ENCODE measurements at places on chromosomes 16 and 17.
A peak's percentile ranks its signal among the peaks of the same experiment; 100 is the strongest.

- DNase-seq = peak; percentile 8
Measured at GRCh38 chr16:17556276-17557052, 85.7 kb upstream of the XYLT1 start.

- no peak for DNase-seq
Measured at GRCh38 chr16:50676684-50677225, 4.4 kb downstream of the SNX20 start.

- no peak for DNase-seq
Measured at GRCh38 chr16:80754476-80754875, 49.9 kb downstream of the CDYL2 start.

DNA sequence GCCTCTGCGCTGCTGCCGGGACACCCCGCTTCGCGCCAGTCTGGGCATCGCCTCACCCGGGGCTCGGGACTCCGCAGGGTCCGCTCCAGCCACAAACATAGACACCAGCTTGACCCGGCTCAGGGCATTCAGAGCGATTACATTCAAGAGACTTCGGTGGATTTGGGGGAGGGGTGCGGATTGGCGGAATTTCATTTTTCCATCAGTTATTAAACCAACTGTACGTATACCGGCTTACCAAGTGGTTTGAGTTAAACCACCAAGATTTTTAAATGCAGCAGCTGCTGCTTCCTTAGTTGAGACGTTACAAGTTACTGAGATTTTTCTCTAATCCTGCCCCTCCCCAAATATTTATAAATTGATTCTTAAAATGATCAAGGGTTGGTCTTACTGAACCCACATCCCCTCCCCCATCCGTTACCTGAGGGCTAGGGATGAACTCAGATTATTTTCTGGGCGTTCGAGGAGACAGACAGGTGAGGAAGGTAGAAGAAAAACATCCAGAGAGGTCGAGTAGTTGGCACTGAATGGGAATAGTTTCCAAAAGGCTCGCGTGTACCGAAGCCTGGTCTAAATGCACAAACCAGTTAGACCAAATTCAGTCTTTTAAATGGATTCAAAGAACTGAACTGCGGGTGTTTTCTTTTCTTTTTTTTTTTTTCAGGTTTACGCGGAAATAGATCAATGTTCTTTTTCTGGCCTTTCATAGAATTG lies 1.5 kb downstream of the CRHR1 start:
- DNase-seq = no peak

- no peak for DNase-seq
Measured at GRCh38 chr17:82527898-82528297, 8.4 kb downstream of the FOXK2 start.

DNA sequence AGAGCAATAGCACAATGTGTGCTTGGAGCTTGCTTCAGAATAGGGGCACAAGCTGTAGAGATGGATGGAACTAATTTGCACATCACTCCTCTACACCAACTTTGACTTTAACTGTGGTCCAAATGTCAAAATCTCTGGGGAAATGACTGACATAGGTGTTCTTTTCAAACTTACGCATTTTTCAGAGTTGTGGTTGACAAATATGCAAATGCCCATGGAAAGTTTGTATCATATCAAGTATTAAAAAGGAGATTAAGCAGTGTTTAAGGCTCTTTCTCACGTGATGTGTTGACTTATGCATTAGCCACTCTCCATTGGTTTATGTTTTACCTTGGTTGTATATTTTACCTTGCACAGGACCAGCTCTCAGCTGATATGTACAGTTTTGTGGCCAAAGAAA lies 77.1 kb downstream of the ELAC2 start:
- DNase-seq = no peak

DNA sequence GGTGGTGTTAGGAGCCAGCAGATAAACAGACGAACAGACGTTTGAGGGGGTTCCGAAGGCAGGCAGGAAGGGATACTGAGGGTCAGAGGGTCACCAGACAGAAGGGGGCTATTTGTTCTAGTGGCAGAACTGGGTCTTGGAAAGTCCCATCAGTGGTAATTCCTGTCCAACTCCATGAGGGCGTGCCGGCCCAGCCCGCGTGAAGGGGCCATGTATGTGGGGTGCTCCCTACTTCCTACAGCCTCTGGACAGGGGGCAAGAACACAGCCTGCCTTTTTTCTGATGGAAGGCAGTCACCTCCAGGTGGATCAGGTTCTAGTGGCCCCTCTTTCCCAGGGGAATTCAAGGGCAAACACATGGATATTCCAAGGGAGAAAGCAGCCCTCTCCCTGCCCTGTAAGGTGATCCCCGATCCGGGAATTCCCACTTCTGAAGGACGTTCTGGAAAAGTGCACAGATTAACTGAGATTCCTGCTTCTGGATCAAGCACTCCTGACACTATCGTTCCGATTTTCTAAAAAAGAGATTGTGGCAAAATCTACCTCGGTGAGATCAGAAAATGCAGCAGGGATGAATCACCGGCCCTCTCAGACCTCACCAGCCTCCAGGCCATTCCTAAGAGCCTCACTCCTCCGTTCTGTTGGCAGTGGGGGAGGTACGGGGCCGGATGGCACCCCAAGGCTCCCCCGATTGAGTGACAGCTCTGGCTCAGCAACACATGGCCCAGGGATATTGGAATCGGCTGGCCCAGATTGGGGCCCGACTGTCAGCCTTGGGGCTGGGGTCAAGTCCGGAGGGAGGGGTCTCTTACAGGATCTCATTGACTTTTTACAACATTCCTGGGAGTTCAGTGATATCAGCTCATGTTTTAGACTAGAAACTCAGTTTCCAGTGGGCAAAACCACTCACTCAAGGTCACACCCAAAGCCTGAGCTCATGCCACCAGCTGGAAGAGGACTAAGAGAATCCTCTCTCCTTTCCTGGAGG lies 12.4 kb downstream of the STX1B start:
- no peak for DNase-seq

DNA sequence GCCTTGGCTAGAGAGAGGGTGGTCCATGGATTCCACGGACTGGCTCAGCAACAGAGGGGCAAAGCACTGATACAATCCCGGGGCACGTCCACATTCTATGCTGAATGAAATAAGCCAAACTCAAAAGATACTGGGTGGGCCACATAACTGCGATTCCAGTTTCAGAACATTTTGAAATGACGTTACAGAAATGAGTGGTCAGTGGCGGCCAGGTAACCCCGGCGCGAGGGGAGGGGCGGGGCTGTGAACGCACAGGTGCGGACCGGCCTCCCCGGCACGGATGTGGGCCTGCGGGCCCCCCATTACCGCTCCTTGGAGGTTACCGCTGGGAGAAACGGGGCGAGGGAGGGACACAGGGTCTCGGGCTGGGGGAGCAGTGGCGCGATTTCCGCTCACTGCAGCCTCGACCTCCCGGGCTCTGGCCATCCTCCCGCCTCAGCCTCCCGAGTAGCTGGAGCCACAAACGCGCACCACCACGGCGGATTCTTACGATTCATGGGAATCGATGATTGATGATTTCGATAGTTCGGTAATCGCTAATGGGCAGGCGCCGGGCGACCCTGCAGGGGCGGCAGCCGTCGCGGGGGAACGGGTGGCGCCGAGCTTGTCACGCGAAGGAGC lies 559 bp downstream of the MVD start:
- DNase-seq = no peak

DNA sequence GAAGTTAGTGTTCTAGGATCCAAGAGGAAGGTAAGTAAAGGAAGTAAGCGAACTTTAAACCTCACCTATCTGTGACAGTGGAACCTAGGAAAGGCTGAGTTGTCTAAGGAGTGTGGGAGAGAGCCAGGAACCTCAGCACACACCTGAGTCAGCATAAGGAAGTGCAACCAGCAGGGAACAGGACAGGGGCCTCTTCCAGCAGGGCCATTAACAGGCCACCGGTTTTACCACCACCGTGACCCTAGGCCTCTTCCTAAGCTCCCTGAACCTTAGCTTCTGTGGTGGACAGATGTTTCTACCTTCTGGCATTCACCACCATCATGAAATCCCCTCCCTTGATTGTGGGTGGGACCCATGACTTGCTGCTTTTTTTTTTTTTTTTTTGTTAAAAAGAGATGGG lies 26.7 kb upstream of the GPATCH8 start:
- DNase-seq = no peak

DNA sequence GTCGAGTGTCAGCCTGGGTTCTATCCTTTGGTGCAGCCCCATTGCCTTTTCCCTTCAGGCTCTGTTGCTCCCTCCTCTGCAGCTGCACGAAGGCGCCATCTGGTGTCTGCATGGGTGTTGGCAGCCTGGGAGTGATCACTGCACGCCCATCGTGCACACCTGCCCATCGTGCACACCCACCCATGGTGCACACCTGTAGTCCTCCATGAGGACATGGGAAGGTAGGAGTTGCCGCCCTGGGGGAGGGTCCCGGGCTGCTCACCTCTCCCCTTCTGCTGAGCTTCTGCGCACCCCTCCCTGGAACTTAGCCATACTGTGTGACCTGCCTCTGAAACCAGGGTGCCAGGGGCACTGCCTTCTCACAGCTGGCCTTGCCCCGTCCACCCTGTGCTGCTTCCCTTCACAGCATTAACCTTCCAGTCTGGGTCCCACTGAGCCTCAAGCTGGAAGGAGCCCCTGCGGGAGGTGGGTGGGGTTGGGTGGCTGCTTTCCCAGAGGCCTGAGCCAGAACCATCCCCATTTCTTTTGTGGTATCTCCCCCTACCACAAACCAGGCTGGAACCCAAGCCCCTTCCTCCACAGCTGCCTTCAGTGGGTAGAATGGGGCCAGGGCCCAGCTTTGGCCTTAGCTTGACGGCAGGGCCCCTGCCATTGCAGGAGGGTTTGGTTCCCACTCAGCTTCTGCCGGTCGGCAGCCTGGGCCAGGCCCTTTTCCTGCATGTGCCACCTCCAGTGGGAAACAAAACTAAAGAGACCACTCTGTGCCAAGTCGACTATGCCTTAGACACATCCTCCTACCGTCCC lies 2.9 kb downstream of the CTRL start:
- DNase-seq = peak; percentile 80

- no peak for DNase-seq
Measured at GRCh38 chr17:63967953-63968352, 4.8 kb downstream of the SCN4A start.

DNA sequence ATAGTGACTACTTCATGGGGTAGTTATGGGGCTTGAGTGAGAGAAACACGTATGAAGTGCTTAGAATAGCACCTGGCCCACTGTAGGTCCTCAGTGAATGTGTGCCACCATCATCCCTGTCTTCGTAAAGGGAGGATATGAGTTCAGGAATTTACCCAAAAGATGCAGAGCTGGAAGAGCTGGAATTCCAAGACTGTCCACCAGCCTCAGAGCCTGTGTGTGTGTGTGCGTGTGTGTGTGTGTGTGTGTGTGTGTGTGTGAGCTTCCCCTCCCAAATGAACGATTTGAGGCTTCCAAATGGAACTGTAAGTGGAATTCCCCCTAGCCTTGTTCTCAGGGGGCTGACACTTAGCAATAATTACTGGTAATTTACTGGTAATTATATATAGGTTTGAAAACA lies 27.3 kb downstream of the WFDC1 start:
- DNase-seq = no peak

- DNase-seq = no peak
Measured at GRCh38 chr16:50476486-50477255, 71.5 kb upstream of the NKD1 start.

DNA sequence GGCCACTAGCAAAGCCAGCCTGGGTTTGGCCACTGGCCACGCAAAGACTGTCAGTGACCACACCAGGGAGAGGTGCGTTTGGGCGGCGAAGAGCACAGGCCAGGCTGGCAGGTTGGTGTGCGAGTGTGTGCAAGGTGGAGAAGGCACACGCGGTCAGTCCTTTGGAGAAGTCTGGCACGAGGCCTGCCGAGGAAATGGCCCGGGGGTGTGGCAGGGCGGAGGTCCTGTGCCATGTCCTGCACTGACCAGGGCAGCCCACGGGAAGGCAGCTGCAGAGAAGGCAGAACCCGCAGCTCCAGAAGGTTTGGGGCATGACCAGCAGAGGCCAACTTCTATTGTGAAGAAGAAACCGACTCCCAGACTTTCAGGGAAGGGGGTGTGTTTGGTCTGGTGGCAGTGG lies 90.8 kb downstream of the ADCY9 start:
- DNase-seq = no peak

DNA sequence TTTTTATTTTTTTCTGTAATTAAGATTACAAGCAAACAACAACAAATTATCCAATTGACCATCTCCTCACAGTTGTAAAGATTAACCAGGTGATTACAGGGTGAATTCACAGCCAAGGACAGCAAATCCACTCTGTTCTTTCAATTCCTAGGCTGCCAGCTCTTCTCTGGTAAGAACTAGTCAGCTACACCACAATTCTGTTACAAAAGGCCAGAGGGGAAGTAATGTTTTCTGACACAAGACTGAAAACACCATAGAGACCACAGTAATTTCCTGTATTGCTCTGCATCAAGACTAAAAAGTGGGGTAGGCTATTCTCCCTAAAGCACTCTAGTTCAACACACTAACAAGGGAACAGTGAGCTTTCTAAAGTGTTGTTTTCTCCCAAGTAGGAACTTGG lies 10.6 kb downstream of the CA10 start:
- no peak for DNase-seq

DNA sequence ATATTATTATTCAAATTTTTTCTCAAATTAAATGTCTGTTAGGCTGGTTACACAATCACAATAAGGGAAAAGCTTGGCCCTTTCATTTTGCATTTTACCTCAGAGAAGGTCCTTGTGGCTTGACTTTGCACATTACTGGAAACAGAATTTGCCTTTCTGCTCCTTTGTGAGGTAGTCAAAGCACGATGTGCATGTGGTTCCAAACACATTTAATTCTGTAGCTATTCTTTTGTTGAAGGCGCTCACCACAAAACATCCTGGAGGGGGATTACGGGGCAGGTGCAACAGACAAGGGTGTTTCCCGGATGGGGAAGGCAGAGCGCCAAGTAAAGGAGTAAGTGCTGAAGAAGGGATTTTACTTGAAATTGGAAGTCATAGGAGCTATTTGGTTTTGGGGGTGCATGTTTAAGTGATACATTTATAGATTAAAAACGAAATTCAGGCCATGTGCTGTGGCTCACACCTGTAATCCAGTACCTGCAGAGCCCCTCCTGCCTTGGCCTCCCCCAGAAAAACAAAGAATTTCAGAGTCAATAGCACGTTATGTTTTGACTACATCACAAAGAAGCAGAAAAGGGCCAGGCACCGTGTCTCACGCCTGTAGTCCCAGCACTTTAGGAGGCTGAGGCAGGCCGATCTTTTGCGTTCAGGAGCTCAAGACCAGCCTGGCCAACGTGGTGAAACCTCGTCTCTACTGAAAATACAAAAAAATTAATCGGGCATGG lies 31.2 kb upstream of the TENT4B start:
- DNase-seq = no peak

GRCh38 chr17:37702598-37702997 lies 42.3 kb downstream of the HNF1B start:
- peak; percentile 20 for DNase-seq

- DNase-seq = no peak
Measured at GRCh38 chr17:75228305-75228704, 22.8 kb downstream of the NUP85 start.

- DNase-seq = peak; percentile 69
Measured at GRCh38 chr17:7862692-7863437, 5.1 kb downstream of the CYB5D1 start.

- no peak for DNase-seq
Measured at GRCh38 chr16:1425616-1426370, 5.1 kb upstream of the PERCC1 start.

DNA sequence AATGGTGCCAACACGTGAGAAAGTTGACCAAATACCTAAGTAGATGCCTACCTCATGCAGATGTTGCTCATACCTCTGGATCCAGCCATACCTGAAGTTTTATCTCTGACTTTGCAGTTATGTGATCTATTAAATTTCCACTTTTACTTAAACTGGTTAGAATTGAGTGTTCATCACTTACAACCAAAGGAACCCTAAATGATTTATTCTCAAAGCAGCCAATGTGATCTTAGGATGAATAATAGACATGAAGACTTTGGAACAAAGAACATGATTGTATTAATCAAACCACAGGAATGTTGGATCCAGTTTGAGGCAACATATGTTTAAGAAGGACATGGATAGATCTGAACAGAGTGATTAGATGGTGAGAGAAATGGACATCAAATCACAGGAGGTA lies 68.7 kb downstream of the IRX6 start:
- no peak for DNase-seq
